Femur (tissue), 1 donor: ENCODE measurements at places on chromosomes 5 and 9.

DNA sequence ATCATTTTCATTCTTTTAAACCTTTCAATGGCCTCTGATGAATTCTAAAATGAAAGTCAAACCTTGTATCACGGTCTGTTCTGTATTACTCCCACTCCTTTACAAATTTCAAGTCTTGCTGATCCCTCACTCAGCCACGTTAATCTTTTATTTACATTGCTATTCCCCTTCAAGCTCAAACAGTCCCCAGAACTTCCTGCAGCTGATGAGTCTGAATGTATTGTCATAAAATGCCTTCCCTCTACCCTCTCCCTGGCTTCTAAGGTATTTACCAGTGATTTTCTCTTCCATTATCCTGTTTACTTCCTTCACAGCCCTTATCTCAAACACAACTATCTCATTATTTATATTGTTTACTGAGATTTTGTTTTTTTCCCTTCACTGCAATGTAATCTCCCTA, 562.3 kb upstream of the C9orf72 start:
- DNase-seq = no peak

DNA sequence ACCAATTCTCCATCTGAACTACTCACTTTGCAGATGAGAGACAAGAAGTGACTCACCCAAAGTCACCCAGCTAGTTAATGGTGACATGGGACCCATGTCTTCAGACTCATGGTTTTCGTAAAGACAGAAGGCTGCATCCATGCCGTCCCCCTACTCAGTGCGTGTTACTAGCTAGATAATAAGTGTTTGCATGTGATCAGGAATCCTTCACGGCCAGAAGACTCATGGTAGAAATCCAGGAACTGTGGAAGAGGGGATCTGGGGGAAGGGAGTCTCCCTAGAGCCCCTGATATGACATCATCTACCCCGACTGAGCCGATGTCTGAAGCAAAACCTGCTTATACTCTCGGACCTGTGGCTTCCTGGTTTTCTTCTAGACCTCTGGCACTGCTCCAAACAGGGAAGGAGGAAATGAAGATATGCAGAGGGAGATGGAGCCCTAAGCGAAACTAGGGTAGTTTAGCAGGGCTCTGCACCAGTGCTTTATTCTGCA, 3.3 kb downstream of the RNF183 start:
- DNase-seq = peak; percentile 29

GRCh38 chr9:84857211-84857610, 187.7 kb downstream of the NTRK2 start:
- DNase-seq = no peak

GRCh38 chr5:139671096-139671841, 23.1 kb downstream of the CXXC5 start:
- DNase-seq = peak; percentile 79

- DNase-seq = no peak
Observed at GRCh38 chr5:93911609-93912008, 170.2 kb upstream of the POU5F2 start.

DNA sequence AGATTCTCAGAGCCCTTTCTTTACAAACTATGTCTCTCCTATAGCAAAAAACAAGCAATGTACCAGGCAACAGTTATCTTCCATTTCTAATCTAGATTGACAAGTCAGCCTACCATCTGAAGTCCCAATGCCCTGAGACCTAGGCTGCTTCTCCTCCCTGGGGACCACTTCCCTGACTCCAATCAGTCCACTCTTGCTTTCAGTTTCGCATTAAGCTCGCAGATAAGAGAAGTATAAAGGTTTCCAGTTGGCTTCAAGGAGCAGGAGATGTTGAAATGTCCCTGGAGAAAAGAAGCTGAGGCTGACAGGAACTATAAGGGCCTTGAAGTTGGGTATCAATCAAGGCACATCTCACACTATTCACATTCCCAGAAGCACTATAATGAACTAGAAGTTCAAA, 32.3 kb downstream of the ERP44 start:
- DNase-seq = no peak

DNA sequence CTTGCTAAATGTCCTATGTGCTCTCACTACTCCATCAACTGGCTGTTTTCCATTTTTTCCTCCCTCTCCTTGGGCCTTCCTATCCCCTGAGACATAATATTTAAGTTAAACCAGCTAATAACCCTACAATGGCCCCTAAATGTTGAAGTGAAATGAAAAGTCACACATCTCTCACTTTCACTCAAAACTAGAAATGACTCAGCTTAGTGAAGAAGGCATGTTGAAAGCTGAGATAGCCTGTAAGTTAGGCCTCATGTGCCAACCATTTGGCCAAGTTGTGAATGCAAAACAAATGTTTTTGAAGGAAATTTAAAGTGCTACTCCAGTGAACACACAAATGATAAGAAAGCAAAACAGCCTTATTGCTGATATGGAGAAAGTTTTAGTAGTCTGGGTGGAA, 48.8 kb upstream of the CDH10 start:
- DNase-seq = no peak

DNA sequence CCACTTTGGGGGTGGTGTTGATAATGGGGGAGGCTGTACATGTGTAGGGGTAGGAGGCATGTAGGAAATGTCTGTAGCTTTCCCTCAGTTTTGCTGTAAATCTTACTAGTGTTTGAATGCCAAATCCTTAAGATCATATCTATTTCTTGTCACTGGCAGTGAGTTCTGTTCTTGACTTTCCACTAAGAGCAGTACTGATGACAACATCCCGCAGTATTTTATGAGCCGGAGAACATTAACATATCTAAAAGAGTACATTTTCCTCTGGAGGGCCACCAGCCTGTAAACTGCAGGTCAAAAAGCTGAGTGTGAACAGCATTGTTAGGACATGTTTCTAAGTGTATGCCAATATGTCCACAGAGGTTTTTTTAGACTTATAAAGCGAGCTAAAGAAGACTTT, 2.5 kb upstream of the HSPB3 start:
- no peak for DNase-seq

DNA sequence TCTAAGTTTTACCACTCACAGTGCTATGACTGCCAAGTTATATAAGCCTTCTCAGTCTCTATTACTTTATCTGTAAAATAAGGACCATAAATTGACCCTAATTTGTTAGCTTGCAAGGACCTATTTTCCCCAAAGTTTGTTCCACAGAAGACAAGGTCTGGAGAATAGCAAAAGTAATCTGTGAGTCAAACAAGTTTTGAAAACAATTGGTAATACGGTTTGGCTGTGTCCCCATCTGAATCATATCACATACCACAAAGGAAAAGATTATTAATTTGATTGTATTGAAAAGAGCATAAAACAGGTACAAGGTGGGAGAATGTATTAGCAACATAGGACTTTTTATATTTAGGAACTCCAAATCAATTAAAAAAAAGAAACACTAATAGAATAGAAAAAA, 124.0 kb upstream of the TARS1 start:
- no peak for DNase-seq
